ENCODE measurements at places on chromosomes 2 and 18. TPM values are rescaled to one million over a fixed set of nuclear protein-coding genes. Genes with fewer than 3 reads are reported as not detected.

GRCh38 chr2:143833015-143833660, 686.8 kb downstream of the ZEB2 start:
- DNase-seq: no peak

The CACNB4 gene
- total RNA-seq: 0.75 TPM

DNA sequence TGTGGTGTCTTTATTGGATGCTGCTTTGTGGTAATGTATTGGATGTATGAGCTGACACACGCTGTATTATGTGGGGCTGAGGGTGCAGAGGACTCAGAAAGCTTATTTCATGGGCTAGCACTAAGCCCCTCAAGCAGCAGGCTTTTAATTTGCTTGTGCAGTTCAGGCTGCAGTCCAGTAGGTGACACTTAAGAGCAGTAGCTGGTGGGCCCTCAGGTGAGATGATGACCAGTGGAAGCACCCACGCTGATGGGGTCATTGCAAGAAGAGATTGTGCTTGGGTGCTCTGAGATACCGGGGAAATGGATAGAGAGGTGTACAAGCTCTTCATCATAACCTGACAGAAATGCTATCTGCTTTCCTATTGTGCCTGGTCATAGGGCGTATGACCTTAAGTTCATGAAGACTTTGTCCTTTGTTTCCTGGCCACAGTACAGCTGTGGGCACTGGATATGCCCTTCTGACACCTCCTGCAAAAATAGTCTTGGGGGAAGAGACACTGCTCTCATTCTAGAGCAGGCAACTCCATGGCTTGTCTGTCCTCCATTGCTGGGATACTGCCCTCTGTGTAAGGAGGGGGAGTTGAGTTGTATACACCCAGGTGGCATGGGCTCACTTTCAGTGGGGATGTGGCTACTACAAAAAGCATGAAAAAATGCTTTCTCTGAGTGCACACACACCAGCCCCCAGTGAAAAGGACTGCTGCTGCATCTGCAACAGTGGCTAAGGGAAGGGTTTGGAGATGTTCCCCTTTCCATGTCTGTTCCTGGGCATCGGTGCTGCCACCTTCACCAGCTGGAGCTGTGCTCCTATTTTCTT, 205.7 kb upstream of the ZSWIM2 start:
- DNase-seq: no peak

The ST6GAL2 gene
- 1.4 TPM for total RNA-seq

DNA sequence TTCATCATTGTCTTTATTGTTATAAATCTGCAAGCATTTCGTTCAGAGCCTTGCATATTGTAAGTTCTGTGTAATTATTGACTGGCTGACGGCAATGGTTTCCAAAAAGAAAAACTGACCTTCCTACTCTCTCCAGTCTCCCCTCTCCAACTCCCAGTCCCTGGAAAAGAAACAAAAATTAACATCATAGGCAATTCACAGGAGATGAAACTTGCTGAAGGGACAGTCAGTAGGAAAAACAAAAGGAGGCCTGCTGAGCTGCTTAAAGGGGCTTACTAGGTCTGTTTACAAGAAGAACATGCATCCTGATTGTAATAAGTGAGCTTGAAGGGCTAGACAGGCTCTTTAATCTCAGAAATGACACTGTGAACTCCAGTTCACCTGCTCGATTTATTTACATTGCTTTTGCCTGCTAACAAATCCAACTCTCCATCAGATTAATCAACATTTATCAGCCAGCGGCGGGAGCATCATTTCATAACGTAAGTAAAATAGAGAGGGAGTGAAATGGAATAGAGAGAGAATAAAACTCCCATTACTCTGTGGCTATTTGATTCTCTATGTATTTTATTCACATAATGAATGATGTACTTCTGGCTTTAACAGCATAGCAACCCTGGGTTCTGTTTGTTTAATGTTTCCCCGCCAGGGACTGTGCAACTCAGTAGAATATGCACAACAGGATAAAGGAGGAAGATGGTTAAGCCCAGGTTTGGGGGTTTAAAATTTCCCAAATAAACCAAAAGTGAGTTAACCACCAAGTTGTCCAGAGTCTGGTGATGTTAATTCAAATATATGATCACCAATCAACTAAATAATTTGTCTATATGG, 256.7 kb upstream of the SETBP1 start:
- DNase-seq: no peak

The DYNC1I2 gene
- total RNA-seq: 222 TPM

The REEP1 gene
- 0.17 TPM for total RNA-seq

The DYNAP gene
- not detected for total RNA-seq
